ENCODE measurements at places on chromosomes 6 and 20. TPM values are rescaled to one million over a fixed set of nuclear protein-coding genes. Genes with fewer than 3 reads are reported as not detected.

DNA sequence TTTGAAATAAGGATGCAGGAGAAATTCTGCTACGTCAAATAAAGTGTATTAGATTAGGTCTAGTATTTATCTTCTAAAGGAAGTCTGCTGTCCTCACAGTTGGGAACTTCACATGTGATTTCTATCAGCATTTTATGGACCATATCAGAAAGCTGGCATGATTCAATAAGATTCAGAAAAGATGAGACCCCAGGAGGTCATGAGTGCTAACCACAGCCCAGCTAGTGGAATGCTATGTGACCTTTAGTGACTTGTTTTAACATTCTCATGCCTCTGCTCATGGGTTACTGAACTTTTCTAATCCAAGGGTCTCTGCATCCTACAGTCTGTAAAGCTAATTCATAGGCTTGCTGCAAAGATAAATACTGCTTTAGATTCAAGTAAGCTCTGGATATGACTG lies 150.1 kb downstream of the GMPR start:
- DNase-seq, result no peak

DNA sequence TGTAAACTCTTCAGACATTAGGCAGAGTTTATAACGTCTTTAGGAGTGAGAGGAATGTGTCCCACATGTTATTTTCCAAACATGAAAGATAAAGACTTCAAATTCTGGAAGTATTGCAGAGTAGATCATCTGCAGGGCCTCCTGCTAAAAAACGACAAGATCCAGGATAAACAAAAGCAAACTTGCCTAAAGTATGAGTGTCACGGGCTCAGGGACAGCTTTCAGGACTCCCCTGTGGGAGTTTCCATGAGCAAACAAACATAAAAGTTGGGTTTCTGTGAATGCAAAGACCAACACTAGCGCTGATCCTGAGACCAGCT lies 76.9 kb downstream of the TXNDC5 start:
- no peak for DNase-seq

DNA sequence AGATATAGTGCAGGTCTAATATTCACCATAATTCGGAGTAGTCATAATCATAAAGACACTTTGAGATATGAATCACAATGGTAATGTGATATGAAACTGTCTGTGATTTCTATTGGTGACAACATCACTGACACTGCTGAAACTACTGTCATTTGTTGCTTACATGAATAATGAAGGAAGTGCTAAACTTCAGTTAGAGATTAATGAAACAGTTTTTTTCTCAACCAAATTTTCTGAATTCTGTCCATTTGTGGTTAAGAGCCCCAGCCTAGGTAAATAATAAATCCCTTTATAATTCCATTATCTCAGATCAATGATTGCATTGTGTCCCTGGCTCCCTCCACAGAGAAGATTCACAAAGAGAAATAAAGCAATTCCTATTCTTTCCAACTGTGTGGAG lies 122.6 kb downstream of the HIVEP2 start:
- no peak for DNase-seq

DNA sequence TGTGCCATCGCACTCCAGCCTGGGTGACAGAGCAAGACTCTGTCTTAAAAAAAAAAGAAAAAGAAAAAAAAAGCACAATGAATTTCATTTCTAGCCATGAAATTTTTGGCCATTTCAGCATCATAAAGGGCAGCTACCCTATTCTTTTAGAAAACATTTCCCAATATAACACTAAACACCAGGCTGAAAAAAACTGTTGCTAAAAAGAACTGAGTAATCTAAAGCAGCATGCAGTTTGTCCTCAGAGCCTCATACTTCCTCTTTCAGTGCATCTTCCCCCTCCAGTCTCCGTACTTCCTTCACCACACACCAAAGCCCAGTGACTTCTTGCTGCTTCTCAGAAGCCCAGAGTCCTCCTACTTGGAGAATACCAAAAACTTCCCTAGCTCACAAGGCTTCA lies 5.6 kb upstream of the IFNGR1 start:
- DNase-seq, result no peak

DNA sequence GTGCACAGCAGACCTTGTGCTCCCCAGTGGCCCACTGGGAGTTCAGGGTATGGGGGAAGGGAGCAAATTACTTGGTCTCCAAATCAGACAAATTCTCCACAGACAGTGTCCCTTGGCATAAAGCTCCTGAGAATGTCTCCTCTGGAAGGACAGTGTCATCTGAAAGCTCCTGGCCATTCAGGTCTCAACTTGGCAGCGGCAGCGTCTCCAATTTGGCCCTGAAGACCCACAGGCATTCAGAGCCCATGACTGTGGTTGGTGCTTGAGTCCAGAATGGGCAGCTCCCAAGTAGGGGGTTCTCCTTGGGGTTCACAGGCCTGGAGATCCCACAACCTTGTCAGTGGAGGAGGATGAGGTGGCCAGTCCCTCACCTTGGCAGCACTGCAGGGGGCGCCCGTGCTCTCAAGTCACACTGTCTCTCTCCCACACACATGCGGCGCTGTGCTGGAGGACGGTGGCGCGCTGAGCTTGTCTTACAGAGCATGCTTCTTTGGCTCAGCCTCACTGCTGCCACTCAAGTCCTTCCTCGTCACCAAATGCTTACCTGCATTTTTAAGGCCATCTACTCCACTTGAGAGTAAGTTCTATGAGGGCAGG lies 20.7 kb downstream of the DYNLRB1 start:
- DNase-seq, result no peak

DNA sequence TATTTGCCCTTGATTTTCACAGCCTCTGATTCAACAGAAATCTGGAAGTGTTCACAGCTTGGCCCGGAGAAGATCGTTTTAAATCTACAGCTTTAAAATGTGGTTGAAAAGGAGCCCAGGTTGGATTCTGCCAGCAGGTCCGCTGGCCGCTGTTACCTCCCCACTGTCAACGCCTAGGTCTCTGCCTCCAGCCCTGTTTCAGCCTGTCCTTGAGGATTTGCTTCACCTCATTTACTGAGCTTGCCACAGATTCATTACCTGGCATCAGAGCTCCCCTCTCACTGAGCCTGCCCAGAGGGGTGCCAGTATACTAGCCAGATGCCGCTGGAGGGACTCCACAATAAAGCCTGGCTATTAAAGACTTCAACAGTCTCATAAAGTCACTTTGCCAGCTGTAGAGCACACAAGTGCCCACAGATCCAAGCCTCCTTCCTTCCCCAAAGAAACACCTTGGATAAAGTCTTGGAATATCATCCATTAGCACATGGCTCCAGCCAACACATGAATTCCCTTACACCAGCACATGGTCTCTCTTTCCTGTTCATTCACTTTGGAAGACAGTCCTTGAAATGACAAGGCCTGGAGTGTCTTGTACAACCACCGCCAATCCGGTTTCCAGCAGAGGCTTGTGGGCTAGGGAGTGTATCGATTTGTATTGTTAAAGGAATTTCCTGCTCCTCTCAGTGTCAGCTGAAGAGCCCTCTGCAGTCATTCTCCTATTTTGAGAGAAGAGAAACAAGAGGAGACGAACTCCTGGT lies 9.5 kb upstream of the NR2E1 start:
- DNase-seq, result no peak

Gene ZFP57
- not detected for total RNA-seq

DNA sequence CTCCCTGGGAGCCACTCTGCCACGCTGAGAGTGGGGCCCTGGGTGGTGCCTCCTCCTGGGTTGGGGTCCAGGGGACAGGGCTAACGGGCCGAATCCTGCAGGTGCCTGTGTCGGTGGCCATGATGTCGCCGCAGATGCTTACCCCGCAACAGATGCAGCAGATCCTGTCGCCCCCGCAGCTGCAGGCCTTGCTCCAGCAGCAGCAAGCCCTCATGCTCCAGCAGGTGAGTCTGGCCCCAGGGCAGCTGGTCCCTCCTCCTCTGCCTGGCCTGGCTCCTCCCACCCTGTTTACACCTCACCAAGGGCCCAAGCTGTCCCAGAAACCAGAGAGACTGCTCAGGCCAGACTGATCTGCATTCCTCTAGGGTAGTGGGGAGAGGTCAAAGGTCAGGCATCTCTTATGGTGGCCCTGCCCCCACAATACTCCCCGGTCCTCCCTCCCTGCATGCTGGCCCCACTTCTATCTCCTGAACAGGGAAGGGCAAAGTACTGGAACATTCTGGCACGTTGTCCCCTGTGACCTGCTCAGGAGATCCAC lies 38.6 kb downstream of the FOXP4 start:
- DNase-seq, result no peak

Gene CD93
- 0.05 TPM for total RNA-seq

DNA sequence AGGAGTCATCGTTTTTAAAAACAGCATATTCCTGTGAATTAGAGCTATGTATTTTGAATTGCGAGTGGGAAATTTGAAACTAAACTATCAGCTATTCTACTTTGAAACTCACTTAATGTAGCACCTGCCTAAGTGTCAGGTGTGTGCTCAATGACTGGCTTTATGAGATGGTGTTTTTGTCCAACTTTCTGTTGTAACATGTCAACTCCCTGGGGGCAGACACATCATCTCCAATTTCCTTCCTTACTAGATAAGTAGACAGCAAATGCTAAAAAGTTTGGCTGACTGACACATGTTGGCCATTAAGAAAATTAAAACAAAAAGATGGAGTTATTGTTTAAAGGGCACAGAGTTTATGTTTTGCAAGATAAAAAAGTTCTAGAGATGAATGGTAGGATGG lies 226.9 kb downstream of the TFAP2B start:
- DNase-seq, result no peak

GRCh38 chr6:13709689-13710551 lies 1.7 kb downstream of the RANBP9 start:
- DNase-seq, result no peak

DNA sequence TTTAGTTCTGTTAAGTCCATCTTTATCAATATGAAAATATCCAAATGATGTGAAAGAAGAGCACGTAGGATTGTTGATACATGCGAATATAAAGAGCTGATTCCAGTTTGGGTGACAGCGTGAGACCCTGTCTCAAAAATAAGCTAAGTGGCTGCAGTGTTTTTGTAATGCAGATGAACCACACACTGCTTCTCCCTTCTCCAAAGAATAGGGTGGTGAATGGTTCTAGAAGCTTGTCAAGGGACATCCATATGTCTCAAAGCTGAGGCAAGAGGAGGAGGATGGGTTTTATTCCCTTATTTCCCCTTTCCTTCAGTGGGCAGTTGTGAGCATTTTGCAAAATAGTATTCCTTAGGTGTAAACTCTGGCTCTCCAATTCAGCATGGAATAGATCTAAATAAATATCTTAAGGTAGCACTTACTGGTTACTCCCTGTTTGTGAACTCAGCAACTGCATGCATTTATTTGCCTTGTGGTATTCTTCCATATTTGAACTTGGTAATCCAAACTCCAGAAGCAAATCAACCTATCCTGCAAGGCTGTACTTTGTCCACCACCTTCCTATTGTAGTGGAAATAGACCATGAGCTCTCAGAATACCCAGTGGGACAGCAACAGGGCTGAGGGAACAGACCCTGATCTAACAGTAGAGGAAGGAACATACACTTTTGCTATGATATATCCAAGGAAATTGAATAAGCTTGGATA lies 38.0 kb downstream of the XRN2 start:
- DNase-seq, result no peak

Measured in type B pancreatic cell (in vitro differentiated cells).